HTR-8/SVneo (cell line): ENCODE measurements at places on chromosomes 6 and 20.

- DNase-seq: no peak
Measured at GRCh38 chr20:47320990-47321805, 35.3 kb downstream of the ZMYND8 start.

- no peak for DNase-seq
Measured at GRCh38 chr6:115976321-115976870, 84.3 kb downstream of the FRK start.

GRCh38 chr20:59458645-59459044, 145.7 kb upstream of the PHACTR3 start:
- no peak for DNase-seq

DNA sequence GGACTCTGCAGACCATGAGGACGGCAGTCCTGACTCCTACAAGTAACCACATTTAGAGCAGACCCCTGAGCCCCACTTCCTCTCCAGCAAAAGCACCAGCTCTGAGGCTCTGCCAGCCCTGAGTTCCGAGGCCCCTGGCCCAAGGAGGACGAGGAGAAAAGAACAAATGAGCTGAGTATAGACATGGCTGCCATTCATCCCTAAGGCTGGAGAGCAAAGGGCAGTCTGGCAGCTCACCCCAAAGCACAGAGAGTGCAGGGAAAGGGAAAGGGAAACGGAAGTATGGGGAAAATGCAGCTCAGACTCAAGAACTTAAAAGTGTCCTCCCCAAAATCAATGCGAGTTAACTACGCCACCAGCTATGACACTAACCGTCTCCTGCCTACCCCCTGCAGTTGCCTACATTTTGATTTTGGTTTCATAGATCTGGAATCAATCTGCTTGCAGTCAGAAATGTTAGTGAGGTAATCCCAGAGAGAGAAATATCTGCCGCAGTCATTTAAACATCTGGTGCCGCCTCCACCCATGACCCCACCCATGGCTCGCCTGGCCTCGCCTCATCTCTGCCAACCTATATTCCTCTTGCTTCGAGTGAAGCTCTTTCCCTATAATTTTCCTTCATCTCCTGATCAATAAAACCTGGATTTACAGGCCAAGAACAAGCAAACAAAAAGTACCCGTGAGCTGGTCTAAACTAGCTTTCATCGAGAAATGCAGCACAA, 49.6 kb upstream of the AFDN start:
- no peak for DNase-seq

DNA sequence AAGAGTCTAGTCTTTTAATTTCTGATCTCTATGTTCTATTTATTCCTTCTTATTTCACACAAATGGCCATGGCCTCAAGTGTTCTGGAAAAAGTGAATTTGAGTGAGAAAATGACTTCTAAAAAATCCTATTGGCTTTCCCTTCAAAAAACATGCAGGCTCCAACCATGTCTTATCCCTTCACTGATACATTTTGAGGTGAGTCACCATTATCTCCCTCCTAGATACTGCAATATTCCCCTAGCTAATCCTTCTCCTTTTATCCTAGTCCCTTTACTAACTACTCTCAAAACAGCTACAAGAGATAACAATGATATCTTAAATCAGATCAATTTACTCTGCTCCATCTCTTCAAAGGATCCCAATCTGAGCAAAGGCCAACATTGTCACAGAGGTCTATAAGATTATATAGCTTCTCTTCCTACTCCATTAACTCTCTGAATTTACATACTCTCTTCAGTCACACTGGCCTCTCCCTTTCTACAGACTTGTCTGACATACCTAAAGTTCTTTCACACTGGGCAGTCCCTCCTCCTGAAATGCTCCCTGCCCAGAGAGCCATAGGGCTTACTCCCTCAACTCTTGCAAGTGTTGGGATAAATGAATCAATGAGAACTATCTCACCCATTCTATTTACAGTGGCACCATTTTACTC, 129.2 kb downstream of the TENT5A start:
- DNase-seq: no peak

- DNase-seq: no peak
Measured at GRCh38 chr20:51303731-51304670, 238.5 kb downstream of the NFATC2 start.

DNA sequence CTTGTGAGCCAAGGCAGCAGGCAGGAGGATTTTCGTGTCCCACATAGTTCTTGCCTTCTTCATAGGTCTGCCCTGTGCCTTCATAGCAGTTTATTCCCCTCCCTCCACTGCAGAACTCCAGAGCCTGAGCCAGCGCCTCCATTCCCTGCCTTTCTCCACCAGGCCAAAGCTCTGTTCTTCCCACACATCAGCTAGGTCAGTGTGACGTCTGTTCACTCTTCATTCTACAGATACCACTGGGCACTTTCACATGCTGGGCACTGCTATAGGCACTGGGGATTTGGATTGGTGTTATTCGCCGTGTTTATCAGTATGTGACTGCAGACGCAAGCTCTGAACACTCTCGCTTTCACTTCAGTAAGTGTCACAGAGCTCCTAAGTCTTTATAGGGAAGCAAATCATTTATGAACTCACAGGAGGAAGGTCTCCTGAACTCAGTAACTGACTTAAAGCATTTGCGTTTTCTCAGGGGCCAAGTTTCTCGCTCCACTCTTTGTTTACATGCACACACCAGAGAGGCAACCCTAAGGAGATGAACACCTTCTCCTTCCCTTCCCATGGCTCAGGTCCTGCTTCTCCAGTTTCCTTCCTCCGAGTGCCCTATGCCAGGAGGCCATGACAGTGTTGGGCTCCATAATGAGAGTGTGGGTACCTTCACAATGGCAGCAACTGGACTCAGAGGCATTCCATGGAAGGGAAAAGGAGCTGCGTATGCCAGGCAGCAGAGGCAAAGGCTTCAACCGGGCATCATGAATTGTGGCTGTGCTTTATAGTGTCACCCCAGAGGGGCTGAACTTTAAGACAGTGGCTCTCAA, 6.3 kb upstream of the APMAP start:
- no peak for DNase-seq

GRCh38 chr6:165575158-165575549, 87.9 kb downstream of the PDE10A start:
- no peak for DNase-seq

- no peak for DNase-seq
Measured at GRCh38 chr6:44701038-44701636, 313.6 kb downstream of the CDC5L start.

- DNase-seq: no peak
Measured at GRCh38 chr6:159450815-159451465, 242.1 kb downstream of the SOD2 start.

DNA sequence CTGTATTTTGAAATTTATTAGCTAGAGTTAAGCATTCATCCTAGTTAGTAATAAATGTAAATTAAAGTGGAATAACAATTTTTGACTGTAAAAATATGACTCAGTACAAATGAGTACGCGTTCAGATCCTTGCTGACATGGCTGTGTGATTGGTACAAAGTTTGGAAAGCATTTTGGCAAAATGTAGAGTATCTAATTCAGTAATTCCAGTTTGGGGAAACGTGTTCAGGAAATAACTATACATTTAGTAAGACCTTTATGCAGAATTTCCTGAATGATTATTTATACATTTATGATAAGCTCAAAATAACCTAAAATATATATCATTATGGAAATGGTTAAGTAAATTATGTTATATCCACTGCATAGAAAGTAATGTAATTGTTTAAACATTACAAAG, 8.0 kb downstream of the VTA1 start:
- no peak for DNase-seq

- no peak for DNase-seq
Measured at GRCh38 chr6:53312355-53312754, 36.4 kb downstream of the ELOVL5 start.

DNA sequence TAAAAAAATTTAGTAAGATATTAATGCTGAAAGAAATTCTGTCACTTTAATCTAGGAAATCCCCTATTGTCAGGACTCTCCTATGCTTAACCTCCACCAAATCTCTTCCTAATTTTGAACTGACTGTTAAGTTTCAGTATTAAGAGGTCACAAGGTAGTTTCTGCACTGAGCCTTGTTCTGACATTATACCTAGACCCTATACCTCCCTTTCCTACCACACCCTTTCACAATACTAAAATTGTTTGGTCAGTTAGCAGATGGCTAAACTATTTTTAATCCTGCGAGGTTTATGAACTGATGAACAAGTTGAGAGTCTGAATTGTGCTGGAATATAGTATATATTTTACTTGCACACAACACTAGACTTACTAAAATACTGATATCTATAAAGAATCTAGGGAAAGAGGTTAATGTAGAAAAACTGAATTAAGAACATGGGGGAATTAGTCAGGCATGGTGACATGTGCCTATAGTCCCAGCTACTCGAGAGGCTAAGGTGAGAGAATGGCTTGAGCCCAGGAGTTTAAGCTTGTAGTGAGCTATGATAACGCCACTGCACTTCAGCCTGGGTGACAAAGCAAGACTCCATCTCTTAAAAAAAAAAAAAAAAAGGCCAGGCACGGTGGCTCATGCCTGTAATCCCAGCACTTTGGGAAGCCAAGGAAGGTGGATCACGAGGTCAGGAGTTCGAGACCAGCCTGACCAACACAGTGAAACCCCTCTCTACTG, 51.5 kb downstream of the HBS1L start:
- no peak for DNase-seq

GRCh38 chr6:113073611-113074191, 726.6 kb downstream of the RFPL4B start:
- DNase-seq: no peak

GRCh38 chr6:75278474-75279077, 6.0 kb downstream of the TMEM30A start:
- DNase-seq: no peak

- no peak for DNase-seq
Measured at GRCh38 chr6:21420926-21421325, 172.6 kb upstream of the SOX4 start.

GRCh38 chr20:54566031-54566688, 90.8 kb downstream of the DOK5 start:
- DNase-seq: no peak

DNA sequence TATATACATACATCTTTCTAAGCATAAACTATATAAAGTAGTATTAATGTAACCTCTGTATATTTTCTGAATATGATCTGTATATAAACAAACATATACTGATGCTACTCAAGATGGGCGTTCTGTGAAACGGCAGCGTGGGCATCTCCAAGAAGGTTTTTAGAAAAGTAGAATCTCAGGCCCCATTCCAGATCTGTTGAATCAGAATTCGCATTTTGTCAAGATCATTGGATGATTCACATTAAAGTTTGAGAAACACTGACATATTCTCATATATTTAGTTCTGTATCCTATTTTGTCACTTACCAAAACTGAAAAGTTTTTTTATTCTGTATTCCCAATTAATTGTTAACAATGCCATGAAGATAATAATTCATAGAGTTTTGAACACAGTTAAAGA, 5.5 kb downstream of the C6orf141 start:
- DNase-seq: no peak

- no peak for DNase-seq
Measured at GRCh38 chr20:3330046-3330741, 77.3 kb downstream of the DNAAF9 start.

DNA sequence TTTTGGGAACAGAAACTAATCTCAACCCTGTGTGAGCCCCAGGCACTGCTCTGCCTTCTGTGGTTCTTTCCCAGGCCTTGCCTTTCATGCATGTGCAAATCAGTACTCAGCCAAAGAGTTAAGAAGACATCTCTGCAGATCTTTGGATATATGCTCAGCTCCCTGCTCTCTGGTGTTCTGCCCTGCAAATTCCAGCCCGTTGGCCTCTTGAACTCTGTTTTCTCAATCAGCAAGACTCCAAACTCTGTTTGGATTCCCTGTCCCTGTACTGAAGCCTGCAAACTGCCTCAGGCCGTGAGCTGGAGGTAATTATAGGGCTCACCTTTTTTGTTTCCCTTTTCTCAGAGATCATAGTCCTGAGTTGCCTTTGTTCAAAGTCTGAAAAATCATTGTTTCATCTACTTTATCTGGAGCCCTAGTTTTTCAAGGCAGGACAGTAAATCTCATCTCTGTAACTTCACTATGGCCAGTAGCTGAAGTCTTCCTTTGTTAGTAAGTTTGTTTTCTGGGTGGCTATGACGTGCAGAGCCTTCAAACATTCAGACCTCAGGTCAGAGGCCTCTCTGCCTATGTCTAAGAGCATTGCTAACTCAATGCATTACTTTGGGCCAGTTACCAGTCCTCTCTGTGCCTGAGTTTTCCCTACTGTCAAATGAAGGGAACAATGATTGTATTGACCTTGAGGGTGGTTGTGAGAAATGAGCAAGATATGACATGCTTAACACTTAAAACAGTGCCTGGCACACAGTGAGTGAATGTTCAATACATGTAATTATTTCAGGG, 15.9 kb upstream of the MDFI start:
- DNase-seq: no peak

- no peak for DNase-seq
Measured at GRCh38 chr6:11413117-11413687, 124.3 kb upstream of the TMEM170B start.

DNA sequence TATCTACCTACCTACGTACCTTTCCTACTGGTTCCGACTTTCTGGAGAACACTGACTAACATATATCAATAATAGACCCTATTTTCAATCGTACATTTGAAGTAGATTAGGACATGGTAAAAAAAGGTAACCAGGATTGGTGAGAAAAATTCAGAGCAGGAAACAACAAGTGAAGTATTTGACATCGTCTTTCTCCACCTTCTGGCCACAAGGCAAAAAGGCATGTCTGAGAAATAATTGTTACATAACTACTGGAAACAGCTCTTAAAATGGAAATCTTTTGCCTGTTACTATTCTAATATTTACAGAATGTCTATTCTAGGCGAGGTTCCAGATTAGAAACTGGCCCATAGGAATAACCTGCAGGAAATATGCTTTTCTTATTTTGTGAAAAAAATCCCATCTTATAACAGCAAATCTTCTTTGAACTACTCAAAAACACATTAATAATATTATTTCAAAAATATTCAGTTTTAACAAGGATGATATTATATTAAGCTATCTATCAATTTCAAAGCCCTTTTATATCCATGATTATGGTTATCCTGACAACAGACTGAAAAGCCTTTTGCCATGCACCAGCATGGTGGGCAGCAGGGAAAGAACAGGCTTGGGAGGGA, 80.8 kb downstream of the RCAN2 start:
- DNase-seq: peak; percentile 29

GRCh38 chr6:133957780-133958242, 4.8 kb downstream of the TBPL1 start:
- DNase-seq: no peak

- DNase-seq: no peak
Measured at GRCh38 chr6:37620519-37620918, 77.2 kb downstream of the MDGA1 start.

DNA sequence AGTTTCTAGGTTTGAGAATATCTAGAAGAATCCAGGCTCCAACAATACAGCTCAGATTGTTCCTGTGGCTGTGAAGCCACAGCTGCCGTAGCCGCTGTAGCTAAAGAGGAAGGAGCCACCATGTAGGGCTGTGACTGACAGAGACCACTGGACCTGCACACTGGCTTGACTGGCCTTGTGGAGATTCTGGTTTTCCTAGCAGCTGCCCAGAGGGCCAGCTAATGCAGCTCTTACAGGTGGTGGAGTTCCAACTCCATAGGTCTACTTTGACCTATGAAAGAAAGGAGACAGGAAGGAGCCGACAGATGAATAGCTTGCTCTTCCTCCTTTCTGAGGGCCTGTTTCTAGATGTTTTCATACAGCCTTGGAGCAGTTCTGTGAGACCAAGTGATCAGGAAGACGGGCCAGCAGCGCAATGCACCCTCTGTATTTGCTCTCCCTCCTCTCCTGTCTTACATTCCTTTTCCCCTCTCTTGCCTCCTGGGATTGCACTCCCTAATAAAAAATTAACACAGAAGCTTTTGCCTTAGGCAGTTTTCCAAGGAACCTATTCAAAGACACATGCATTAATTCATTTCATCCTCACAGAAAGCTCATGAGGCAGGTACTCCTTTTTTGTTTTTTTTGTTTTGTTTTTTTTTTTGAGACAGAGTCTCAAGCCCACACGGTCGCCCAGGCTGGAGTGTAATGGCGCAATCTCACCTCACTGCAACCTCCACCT, 51.8 kb upstream of the MYB start:
- DNase-seq: no peak
